RKO (cell line): ENCODE measurements at places on chromosomes 1 and 21.

- DNase-seq: no peak
Measured at GRCh38 chr1:220243947-220244346, 28.3 kb downstream of the RAB3GAP2 start.

- DNase-seq: no peak
Measured at GRCh38 chr1:101237229-101237837, 514 bp downstream of the S1PR1 start.

- DNase-seq: no peak
Measured at GRCh38 chr1:235657269-235657668, 7.7 kb upstream of the GNG4 start.

DNA sequence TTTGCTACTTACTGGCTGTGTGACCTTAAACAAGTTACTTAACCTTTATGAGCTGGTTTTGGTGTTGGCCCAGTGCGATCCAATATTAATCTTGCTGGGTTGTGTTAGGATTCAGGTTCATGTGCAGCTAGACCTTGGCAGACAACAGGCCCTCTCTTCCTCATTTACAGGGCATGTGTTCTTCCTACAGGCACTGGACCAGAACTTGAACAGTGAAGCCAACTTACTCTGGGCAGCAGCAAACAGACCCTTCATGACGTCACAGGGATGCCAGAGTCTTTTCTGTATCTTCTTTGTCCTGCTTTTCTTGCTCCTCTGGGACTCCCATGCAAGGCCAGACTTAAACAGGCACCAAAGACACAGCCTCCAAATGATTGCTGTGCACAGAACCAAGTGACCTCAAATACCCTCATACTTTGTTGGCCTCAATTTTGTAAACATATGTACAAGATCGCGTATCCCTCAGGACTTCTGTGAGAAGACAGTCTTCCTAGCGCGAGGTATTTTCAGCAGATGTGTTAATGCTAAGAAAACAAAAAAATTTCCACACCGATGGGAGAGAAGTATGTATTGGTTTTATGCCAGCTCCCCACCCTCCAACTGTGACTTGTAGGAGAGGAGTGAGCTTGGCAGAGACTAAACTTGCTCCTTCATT is 73.7 kb downstream of the URB2 start:
- DNase-seq: no peak

DNA sequence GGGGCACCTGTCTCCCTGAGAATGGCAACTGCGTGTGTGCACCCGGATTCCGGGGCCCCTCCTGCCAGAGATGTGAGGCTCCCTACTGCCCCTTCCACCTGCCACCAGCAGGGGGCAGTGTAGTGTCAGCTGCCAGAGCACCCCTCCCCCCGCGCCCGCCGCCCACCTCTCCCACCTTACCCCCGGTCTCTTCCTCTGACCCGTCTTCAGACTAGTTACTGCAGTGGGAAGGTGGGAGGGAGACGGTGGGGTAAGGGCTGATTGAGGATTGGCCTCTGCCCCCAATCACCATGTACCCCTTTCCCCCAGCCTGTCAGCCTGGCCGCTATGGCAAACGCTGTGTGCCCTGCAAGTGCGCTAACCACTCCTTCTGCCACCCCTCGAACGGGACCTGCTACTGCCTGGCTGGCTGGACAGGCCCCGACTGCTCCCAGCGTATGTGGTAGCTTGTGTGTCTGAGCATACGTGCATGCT is 10.1 kb upstream of the LRRC71 start:
- DNase-seq: no peak

- DNase-seq: no peak
Measured at GRCh38 chr1:33047839-33048305, 11.2 kb upstream of the AK2 start.

DNA sequence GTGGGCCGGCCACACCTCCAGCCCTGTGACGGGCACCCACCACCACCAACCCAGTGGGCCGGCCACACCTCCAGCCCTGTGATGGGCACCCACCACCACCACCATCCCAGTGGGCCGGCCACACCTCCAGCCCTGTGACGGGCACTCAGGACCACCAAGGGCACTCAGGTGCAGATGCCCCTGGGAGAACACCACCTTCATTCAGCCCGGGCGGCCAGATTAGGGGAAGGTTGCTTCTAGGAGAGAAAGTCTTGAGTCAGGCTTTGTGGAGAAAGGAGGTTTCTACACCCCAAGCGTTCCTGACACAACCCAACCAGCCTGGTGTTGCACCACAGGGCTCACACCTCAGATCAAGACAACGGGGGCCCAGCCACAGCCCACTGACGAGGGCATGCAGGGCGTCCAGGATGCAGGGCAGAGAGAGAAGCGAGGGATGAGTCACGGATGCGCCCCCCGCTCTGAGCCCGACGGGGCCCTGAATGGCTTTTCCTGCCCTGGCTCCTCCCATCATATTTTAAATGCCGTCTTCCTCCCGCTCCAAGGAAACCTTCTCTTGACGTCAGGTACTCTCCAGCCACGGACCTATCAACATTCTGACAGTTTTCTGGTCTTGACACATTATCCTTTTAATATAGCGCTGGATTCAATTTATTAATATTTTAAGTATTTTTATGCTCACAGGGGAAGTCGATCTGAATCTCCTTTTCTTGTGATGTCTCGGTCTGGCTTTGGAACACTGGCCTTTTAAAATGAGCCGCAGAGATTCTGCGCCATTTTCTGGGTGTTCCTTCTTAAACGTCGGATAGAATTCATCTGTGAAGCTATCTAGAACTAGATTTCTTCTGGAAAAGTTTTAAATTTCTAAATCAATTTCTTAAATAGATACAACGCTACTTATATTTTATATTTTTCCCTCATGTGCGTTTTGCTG is 631 bp upstream of the SPATC1L start:
- DNase-seq: no peak

DNA sequence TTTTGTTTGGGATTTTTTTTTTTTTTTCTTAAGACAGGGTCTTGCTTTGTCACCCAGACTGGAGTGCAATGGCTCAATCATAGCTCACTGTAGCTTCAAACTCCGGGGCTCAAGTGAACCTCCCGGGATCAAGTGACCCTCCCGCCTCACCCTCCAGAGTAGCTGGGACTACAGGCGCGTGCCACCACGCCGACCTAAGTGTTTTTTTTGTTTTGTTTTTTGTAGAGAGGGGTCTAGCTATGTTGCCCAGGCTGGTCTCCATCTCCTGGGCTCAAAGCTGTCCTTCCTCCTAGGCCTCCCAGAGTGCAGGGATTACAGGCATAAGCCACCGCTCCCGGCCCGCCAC is 776 bp downstream of the HLCS start:
- DNase-seq: no peak

- DNase-seq: no peak
Measured at GRCh38 chr1:44033756-44034155, 2.5 kb upstream of the SLC6A9 start.

GRCh38 chr1:221448585-221449175 is 293.2 kb downstream of the DUSP10 start:
- no peak for DNase-seq

DNA sequence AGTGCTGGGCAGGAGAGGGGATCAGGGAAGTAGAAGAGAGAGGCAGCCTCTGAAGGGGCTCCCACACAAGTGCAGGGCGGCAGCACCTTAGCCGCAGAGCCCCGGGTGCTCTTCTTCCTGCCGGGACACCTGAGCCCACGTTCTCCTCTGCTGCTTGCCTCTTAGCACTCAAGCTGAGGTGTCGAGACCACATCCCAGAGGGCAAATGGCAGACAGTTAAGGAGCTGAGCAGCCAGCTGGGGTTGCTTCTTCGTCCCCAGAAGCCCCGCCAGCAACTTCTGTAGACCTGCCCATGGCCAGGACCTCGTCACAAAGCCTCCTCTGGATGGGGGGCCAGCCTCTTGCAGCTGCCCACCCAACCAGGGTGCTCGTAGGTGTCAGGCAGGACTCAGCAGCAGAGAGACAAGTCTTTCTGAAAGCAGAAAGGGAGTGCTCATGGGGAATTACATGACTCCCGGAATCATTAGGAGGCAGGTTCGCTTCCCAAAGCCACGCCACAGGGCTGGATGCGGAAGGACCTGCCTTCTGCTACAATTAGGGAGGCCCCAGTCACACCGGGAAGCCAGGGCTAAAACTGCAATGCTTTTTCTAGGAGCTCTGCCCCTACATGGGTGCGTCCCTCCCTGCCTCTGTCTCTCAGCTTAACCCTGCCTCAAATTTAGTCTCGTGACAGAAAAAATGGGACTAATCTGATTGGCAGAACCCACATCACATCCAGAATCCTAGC is 141.4 kb upstream of the RAB4A start:
- DNase-seq: no peak

DNA sequence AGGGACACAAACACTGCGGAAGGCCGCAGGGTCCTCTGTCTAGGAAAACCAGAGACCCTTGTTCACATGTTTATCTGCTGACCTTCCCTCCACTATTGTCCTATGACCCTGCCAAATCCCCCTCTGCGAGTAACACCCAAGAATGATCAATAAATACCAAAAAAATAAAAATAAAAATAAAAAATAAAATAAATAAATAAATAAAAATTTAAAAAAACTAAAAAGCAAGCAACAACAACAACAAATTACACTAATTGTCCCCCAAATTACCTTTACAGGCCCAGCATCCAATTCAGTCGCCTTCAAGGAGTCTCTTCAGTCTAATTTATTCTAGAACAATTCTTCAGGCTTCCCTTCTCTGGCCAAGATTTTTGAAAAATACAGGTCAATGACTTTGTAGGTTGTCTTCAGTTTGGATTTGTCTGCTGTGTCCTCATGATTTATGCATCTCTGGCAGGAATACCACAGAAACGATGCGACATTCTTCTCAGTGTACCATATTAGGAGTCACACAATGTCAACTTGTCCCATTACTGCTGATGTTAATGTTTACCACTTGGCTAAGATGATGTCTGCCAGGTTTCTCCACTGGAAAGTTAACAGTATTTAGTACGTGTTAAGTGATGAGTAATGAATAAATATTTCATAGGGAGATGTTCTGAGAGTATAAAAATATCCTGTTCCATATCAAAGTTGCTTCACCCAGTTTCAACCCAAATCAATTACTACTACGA is 20.3 kb upstream of the BMP8B start:
- DNase-seq: no peak

GRCh38 chr1:237961754-237962153 is 71.0 kb upstream of the ZP4 start:
- DNase-seq: no peak

DNA sequence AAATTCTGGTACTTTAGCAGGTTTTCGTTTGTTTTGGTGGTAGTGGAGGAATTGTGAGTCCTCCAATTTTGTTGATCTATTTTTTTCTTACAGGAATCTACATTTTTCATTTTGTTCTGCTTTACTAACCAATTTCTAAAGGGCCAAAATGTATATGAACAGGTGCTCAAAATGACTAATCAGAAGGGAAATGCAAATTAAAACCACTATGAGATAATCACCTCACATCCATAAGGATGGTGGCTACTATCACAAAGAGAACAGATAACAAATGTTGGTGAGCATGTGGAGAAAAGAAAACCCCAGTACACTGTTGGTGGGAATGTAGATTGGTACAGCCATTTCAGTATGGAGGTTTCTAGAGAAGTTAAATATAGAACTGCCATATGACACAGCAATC is 134.2 kb downstream of the LMO4 start:
- no peak for DNase-seq

DNA sequence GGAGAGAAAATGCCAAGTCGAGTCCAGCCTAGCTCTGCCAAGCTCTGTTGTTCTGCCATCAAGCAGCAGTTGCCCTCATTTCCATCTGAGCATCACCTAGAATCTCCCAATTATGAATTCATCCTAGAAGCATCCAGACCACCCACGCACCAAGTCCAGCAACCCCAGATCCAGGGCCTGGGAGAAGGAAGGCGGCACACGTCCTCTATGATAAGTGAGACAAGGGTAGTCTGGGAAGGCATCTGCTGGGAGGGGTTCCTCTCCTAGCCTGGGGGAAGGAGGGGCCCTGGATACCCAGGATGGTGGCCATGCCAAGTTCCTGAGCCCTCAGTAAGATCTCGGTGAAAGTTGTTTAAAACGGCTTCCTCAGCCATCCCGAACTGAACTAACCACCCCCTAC is 70.7 kb downstream of the VWA5B1 start:
- DNase-seq: no peak

DNA sequence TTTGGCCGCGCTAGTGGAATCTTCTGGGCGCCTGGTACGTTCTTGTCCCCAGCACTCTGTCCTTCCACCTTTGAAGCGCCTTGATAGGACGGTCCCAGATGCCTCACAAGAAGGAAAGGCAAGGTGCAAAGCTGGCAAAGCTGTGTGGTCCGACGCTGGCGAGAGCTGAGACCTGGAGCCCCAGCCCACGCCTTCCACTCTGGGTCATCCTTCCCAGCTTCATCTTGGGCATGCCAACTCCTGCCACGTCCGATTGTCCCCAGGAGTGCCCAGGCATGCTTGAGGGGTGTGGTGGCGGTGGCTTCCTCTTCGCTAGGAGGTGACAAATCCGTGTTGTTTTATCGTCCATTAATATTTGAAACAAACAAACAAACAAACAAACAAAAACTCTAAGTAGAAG is 123.9 kb upstream of the DPYD start:
- DNase-seq: no peak

DNA sequence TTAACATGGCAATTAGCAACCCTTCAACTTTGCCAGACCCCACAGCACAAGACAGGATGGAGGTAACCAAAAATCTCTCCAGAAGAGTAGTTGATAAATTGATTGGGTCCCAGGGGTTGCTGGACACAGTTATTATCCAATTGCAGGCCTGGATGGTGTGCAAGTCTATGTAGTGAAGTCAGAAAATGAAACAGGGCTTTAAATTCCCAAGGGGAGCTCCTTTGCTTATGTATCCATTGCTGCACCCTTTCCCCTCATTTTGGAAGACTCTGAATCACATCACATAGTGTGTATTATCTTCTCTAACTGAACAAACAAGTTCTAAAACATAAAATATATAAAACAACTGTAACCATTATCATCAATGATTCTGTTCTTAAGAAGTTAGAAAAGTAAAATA is 550.2 kb downstream of the LMO4 start:
- no peak for DNase-seq

- no peak for DNase-seq
Measured at GRCh38 chr21:45420061-45421041, 15.4 kb downstream of the COL18A1 start.

DNA sequence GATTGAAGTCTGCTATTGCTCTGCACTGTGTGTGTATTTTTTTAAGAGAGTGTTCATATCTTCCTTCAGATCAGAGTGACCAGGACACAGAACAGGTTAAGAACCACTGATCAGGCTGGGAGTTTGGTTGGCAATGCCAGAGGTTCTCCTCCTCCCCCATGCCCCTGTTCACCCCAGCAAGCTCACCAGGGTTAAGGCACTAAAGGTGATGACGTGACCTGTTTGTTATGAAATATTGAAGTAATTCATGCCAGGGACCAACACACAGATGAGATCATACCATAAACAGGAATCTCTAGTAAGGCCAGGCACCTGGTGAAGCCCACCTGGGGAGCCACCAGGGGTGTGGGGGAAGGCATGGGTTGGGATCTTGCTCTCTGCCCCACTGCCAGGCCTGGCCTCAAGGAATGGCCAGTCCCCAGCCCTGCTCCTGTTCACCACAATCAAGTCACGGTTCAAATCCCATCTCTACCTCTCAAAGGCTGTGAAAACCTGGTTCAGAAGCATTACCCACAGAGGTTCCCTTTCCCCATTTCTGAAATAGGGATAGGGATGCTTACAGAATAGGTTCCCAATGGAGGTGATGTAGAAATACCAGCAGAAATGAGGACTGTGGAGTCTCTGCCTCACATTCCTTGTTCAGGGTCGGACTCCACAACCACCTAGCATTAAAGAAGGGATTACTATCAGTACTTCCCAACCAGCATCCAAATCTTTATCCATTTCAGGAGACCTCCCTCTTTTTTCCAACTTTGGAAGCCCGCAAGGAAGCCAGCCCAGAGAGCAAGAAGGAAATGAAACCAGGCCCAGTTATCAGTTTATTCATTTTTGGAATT is 2.4 kb downstream of the ID3 start:
- DNase-seq: no peak

- DNase-seq: no peak
Measured at GRCh38 chr21:44700101-44701022, 3.4 kb downstream of the KRTAP10-12 start.
